ENCODE measurements at places on chromosomes 7 and 10.
A peak's percentile ranks its signal among the peaks of the same experiment; 100 is the strongest.

- no peak for DNase-seq
Measured at GRCh38 chr10:9596368-9596920, 1421.2 kb upstream of the CELF2 start.

DNA sequence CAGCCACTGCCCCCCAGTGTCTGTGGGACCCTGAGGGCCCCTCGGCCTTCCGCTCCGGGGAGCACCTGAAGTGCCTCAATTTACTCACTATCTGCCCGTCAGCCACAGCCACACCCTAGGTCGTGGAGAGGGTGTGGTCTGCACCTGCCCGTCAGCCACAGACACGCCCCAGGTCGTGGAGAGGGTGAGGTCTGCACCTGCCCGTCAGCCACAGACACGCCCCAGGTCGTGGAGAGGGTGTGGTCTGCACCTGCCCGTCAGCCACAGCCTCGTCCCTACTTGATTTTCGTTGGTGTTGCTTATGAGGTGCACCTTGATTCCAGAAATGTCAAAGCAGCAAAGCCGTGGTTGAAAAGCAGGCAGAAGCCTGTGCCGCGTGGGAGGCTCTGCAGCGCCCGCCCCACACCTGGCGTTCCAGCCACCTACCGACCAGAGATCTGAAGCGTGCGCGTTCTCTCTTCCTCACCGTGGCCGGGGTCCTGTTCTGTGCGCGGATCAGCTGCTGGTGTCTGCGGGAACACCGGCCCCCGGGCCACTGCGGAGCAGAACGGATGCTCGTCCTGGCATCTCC lies 101.6 kb downstream of the DYNC2I1 start:
- DNase-seq, result peak; percentile 47

- peak; percentile 36 for DNase-seq
Measured at GRCh38 chr10:86520871-86521677, 518 bp downstream of the WAPL start.

DNA sequence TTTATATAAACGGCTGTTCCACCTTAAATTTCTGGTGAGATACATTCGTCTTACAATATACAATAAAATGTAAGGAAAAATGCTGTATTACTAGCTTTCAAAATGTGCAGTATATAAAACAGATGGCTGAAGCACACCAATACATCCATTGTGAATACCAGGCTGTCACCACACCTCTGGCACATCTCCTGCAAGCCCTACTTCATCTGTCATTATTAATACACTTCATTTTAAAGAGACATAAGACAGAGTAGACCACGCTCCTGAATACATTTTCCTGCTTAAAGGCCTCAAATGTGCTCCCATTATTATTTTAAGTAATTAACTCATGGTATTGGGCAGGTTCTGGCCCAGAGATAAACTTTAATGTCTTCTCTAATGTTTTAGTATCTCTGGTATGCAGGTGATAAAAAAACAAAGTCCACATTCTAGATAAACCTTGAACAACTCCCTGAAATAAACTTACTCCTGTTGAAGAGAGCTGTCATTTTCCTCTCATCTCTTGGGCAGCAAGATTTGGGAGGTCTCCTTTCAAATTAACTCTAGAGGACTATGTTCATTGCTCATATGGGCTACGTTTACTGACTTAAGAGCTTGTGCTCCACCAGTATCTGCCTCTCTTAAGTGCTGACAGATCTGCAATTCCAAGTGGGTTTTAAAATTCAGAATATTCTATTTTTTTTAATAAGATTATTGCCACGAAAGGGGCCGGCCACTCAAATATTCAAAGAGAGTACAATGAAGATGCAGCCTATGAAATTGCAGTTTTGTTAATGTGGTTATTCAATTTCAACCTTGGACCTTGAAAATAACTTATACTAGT lies 396.5 kb upstream of the SEMA3D start:
- DNase-seq, result no peak

DNA sequence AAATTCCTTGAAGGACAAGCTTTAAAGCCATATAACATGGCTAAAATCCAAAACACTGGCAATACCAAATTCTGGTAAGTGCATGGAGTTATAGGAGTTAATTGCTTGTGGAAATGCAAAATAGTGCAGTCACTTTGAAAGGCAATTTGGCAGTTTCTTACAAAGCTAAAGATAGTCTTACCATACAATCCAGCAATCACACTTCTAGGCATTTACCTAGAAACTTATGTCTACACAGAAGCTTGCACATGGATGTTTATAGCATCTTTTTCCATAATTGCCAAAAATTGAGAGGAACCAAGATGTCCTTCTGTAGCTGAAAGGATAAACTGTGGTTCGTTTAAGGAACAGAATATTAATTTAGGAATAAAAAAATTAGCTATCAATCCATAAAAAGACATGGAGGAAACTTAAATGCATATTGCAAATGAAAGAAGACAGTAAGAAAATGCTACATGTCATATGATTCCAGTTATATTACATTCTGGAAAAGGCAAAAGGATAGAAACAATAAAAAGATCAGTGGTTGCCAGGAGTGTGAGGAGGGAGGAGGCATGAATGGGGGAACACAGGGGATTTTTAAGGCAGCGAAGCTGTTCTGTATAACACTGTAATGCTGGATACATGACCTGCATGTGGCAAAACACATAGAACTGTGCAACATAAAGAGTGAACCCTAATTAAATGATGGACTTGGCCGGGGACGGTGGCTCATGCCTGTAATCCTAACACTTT lies 51.9 kb downstream of the GNAT3 start:
- DNase-seq, result no peak

DNA sequence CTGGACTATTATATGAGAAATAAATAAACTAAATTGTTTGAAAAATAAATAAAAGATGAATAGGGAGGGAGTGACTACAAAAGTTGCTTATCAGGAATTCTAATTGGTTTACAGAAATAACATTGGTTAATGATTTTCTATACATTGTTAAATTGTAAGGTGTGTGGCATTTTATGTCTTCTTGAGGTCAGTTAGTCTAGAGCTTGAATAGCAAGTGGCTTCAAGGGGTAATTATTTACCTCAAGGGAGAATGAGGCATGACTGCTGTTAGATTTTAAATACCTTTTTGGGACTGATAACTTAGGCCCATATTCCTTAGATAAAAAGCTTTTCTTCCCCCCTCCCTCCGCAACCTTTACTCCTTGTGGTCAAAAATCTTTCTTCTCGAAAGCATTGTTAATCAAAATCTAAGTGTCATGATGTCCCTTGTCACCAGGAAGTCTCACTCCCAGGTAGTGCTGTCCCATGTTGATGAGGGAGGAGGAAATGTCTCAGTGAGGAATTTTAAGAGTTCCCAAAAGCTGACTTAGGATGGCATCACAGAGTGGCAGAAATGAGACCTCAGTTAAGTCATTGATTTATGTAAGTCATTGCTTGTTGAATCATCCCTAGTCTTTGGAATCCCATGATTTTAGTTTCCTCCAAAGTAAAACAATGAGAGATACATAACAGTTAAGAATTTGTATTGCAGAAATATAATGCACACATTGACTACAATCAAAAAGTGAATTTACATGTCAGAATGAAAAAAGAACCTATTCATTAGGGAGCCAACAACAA lies 71.5 kb downstream of the MAPK8 start:
- no peak for DNase-seq

GRCh38 chr10:81034383-81034782 lies 496.7 kb downstream of the SH2D4B start:
- DNase-seq, result no peak

- no peak for DNase-seq
Measured at GRCh38 chr10:4107285-4107851, 322.4 kb upstream of the KLF6 start.

GRCh38 chr7:78794101-78794500 lies 659.4 kb downstream of the MAGI2 start:
- no peak for DNase-seq

DNA sequence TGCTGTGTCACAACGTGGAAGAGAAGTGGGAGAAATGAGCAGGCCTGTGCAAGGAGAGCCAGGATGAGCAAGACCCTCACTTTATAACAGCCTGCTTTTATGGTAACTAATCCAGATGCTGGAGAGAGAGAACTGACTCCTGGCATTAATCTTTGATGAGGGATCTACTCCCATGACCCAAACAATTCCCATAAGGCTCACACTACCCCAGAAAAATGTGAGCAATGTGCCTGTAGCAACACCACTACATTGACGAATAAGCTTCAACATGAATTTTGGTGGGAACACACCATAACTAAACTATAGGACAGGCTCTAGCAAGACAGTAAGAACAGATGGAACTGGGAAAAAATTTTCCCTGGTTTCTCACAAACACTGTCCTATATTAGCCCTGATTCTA lies 173.6 kb upstream of the PRSS58 start:
- DNase-seq, result no peak

- DNase-seq, result no peak
Measured at GRCh38 chr10:73889014-73889413, 14.7 kb upstream of the CAMK2G start.

DNA sequence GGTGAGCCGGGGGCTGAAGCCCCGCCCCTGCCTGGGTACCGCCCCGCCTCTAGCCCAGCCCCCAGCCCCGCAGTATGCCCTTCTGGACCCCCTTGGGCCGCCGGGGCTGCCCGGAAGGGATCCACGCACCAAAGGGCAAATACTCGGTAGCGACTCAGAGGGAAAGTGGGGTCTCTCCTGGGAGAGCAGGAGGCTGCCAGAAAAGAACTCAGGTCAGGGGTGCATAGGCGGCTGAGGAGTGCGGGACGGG lies 796 bp downstream of the FBXL15 start:
- no peak for DNase-seq

GRCh38 chr10:85542152-85542551 lies 824.4 kb downstream of the GRID1 start:
- no peak for DNase-seq

DNA sequence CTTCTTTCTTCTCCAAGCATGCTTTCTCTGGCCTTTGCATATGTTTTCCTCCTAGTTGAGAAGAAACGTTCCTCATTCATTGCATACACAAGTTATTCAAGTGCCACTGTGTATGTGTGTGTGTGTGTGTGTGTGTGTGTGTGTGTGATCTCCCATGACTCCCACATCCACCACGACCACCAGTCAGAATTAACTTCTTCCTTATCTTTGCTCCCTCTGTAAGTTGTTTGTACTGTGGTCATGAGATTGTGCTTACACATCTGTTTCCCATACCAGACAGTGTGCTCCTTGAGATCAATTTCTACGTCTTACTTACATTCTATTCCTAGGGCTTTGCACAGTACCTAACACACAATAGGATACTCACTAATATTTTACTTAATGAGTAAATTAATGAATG lies 22.4 kb upstream of the FAM13C start:
- no peak for DNase-seq

DNA sequence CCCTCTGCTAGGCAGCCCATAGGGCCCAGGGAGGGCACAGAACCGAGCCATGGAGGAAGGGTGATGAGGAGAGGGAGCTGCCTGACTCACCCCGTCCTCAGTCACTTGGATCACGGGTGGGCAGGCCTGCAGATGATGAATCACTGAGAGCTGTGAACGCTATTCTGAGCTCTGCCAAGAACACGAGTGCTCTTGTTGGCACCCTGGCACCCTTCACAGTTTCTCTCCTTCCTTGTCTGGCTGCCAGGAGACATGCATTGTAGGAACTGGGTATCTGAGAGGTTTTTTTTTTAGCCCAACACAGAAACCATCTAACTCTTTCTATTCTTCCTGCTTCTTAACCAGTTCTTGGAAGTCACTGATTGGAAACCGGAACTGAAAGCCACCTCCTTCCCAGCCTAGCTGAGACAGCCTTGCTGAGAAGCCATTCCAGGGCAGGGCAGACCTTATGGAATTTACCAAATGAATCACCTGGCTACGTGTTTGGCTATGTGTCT lies 82.1 kb downstream of the SLC37A3 start:
- DNase-seq, result no peak

DNA sequence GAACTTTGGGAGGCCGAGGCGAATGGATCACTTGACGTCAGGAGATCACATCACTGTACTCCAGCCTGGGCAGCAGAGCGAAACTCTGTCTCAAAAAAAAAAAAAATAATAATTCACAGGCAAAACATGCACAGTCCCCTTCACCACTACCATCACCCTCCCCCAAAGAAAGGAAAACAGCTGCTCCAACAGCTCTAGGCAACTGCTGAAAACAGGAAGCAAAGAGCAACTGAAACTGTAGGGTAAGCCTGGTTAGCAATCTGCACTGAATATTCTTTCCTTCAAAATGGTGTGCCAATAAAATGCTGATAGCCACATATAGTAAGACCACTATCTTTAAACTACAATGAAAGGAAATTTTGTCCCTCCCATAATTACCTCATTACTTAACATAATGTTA lies 11.8 kb downstream of the NT5C2 start:
- no peak for DNase-seq

GRCh38 chr7:158377800-158378623 lies 209.6 kb downstream of the PTPRN2 start:
- DNase-seq, result no peak

GRCh38 chr7:22138886-22139285 lies 193.2 kb upstream of the CDCA7L start:
- DNase-seq, result no peak

DNA sequence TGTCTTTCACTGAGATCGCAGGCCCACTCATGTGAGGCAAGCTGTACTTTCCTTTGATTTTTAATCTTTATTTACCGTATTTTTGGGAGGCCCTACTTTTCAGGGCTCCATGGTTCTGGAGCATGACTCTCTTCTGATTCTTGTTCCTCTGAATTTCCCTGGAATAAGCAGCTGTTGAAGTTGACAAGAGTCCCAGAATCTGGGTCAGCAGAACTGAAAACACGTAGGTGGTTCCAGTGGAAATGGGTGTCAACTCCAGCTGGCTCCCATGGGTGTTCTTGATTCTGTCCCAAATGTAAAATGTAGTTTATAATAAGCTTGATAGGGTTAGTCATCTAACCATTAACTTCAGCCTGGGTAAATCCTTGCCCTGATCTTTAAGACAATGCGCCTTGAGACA lies 409.4 kb downstream of the GATA3 start:
- no peak for DNase-seq

DNA sequence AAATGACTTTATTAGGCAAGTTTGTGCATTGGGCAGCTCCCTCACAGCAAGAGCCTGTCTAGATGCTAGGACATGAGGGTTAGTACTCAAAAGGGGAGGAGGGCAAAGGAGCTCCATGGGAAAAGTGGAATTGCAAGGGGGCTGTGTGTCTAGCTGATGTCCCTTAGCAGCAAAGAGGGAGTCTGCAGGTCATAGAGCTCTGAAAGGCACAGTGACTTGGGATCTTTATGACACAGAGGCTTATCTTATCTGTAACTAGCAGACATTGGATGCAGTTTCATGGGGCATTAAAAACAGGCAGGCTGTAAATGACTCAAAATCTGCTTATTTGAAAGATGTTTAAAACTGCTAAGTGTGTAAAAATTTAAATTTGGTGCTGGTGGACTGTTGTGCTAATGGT lies 556.2 kb upstream of the FZD8 start:
- no peak for DNase-seq

DNA sequence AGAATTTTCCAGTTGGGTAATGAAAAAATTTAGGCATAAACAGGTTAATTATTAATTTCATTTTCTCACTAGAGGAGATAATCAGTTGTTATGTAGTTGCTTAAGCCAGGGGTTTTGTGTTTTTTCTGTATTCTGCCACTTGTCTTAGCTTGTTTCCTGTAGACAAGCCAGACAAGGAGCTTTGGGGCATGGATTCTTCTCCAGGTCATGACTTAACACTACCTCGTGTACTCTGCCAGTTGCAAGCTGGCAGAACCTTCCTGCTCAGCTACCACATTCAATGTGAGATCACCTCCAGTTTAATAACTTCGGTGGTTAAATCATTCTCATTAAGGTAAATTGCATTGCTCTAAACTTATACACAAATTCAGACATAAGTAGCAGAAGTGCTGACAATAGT lies 1.8 kb downstream of the CCM2 start:
- no peak for DNase-seq

Data from activated CD4-positive, alpha-beta T cell treated with anti-CD3 and anti-CD28 coated beads, Interleukin-2, amount 50 U/mL, for 1 hour (primary cell).